ENCODE measurements at places on chromosomes 13 and 19.

DNA sequence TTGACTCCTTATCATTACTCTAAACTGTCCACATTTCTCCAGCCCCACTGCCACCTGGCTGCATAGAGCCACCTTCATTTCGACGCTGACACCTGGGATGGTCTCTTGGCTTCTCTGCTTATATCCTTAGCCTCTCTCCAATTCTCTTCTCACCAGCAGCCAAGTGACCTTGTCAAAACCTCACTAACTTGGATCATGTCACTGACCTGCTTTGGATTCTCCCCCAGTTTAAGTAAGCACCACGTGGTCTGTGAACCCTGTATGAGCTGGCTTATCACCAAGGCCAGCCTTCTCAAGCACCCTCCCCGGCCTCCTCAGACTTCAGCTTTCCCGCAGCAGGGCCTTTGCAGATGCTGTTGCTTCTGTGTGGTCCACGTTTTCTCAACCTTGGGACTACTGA lies 12.3 kb upstream of the GGACT start:
- no peak for DNase-seq

GRCh38 chr19:12995596-12996405 lies 526 bp downstream of the NFIX start:
- DNase-seq: peak; percentile 42

GRCh38 chr13:55410398-55411330 lies 1730.1 kb upstream of the PRR20A start:
- DNase-seq: no peak

DNA sequence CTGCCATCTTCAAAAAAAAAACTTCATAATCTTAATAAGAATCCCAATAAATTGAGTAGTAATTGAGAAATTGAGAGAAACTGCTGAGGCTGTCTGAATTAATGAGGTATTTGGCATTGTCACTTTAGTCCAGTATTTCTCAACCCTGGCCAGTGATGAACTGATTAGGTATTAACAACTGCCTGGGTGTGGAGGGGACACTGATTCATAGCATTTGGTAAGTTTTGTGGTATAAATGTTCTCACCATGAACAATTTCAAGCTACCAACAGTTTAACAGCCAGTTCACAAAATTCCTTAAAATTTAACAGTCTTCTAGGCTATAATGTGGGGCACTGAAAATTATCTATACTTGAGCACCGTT lies 18.3 kb downstream of the GPC6 start:
- DNase-seq: no peak

DNA sequence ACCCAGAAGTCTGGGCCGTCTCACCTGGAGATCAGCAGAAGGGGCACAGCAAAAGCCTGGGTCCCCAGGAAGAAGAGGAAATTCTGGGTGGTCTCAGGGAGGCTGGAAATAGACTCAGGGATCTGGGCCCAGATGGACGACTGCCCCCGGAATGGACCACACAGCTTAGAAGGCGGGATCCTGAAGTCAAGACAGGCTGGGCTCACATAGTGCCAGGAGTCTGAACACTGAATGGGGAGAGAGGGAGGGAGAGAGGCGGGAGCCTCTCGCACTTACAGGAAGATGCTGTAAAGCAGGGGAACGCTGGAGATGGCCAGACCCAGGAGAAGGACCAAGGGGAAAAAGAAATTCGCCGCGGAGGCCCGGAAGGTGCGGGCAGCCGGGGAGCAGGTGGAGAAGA lies 1.3 kb upstream of the LENG1 start:
- DNase-seq: no peak

- DNase-seq: no peak
Measured at GRCh38 chr19:39692166-39692565, 12.1 kb upstream of the LGALS14 start.

DNA sequence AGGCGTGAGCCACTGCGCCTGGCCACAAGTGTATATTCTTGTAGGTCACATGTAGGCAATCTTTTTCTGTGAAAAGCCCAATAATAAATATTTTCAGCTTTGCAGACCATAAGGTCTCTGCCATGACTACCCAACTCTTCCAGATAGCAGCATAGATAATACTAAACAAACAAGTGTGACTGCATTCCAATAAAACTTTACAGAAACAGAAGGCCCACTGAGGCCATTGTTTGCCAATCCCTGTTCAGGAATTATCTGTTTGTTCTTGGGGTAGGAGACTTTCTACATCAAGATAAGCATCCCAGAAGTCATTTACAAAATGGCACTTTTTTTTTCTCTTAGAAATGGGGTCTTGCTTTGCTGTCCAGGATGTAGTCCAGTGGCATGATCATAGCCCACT lies 2.8 kb upstream of the ZNF329 start:
- DNase-seq: no peak

GRCh38 chr13:36342715-36343114 lies 3.5 kb downstream of the SPART start:
- DNase-seq: no peak

DNA sequence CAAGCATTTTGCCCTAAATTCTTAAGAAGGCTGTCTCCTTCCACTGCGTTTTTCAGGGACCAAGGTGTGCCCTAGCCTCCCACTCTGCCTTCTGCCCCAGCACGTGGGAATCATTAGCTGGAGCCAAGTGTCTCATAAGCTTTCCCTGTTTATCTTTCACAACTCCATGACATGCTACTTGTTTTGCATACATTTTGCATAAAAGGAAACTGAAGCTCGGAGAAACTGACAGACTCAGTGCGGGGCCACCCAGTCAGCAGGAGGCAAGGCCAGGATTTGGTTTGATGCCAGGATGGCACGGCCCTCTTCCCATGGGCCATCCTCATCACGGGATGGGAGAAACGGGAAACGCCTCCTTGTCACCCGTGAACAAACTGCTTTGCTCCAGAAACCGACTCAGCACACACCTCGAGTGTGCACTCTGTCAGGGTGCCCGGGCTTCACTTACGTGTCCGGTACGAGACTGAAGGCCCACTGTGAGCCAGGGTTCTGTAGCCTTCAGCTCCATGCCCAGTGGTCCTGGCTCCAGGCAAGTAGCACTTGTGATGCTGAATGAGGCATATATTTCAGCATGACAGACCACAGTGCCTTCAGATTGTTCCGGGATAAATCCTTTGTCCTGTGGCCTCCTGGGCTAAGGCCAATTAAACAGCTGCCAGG lies 9.6 kb downstream of the CEBPA start:
- peak; percentile 85 for DNase-seq

DNA sequence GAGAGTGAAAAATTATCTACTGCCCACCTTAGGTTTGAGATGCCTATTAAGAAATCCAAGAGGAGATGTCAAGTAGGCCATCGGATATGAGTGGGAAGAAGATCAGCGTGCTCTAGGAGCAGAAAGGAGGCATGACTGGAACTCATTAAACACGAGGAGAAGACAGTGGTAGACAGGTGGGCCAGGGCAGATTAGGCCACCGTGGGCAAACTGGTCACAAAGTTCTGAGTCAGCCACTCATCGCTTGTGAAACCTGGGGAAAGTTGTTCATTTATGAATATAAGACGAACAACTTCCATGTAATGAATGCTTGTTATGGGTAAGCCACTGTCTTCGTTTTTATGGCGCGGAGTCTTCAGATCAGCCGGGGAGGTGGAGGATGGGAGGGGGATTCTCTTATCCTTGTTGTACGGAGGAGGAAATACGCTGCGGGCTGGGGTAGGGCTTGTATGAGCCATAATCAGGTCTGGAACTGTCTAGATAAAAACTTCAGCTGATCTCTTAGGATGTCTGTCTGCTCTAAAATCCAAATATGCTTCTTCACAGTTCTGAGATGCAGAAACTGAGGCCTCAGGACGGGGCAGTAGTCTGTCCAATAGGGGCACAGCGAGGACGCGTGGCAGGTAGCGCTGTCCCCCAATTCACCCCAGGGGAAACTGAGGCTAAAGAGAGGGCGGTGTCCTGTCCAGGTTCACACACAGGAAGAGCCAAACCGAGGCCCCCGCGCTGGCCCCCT lies 1.1 kb upstream of the ZNF444 start:
- peak; percentile 48 for DNase-seq

DNA sequence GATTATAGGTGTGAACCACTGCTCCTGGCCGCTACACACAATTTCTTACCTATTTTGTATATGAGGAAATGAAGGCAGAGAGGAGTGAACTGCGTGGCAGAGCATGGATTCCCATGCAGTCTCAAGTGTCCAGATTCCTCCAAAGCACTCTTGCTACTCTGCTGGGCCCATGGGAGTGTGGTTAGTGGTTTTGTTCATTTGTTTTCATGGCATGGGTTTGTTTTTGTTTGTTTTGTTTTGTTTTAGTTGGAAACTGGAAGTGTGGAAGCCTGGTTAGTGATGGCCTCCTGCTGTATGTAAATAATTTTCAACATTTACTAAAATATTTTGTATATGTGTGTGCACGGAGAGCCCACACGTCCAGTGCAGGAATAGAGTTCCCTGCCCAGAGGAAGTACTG lies 61.3 kb upstream of the LRCH1 start:
- DNase-seq: no peak

DNA sequence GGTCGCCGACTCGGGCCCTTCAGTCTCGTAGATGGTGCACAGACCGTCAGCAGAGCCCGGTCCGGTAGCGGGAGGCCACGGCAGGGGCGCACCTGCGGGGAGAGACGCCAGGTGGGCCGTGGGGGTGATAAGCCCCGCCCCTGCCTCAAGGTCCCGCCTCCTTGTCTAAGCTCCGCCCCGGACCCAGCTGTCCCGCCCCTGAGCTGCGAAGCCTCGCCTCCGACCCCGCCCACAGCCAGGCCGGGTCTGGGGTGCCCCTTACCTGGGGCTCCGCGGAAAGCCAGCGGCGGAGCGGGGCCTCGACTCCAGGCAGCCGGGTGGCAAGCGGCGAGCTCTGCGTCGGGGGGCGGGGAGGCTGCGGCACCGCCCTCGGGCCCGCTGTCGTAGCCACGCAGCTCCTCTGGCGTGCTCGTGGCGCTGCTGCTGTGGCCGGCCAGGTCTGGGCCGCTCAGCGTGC lies 4.7 kb downstream of the PRR36 start:
- peak; percentile 59 for DNase-seq

GRCh38 chr13:114130837-114131582 lies 1.4 kb downstream of the RASA3 start:
- DNase-seq: peak; percentile 76
